Thoracic aorta (tissue), 2 donors: ENCODE measurements at places on chromosomes 16 and 17.

- DNase-seq = no peak
Measured at GRCh38 chr16:30774367-30775130, 12.4 kb downstream of the RNF40 start.

DNA sequence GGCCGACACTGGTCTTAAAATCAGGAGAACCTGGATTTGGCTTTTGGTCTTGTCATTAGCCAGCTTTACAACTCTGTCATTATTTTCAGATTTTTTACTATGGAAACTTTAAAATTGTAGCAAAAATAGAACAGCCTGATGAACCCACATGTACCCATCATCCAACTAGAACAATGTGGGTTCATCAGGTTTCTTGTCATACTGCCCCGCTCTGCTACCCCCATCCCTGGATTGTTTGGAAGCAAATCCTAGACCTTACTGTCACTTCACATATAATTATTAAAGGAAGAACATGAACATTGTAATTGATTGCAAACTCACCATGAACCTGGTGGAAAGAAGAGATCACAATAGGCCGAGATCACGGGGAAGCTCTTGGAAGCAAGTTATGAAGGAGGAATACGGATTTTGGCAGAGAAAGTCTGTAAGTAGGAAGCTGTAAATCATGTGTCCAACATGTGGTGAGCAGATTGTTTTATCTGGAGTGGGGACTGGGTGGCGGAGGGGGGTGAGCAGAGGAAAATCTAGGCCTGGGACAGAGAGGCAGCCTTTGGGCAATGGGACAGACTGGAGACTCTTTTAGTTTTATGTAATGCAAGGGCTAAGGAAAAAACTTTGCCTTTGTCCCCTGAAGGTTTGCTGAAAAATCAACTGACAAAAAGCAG, 67.0 kb downstream of the PITPNC1 start:
- DNase-seq = no peak

- DNase-seq = no peak
Measured at GRCh38 chr17:41865596-41865893, 322 bp upstream of the KLHL11 start.

GRCh38 chr17:19433255-19433654, 22.2 kb downstream of the RNF112 start:
- no peak for DNase-seq

DNA sequence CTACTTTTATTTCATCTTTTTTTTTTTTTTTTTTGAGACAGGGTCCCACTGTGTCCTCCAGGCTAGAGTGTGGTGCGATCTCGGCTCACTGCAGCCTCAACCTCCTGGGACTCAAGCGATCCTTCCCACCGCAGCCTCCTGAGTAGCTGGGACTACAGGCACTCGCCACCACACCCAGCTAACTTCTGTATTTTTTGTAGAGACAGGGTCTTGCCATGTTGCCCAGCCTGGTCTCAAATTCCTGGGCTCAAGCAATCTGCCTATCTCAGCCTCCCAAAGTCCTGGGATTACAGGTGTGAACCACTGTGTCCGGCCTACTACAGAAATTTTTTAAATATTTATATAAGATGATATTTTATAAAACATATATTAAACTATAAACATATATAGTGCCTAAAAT, 4.8 kb downstream of the MYO18A start:
- DNase-seq = no peak

GRCh38 chr17:144936-145670, 7.7 kb downstream of the SCGB1C2 start:
- DNase-seq = no peak

GRCh38 chr16:78987666-78988065, 612.9 kb downstream of the MAF start:
- DNase-seq = no peak

GRCh38 chr17:29697371-29697770, 74.7 kb upstream of the CORO6 start:
- no peak for DNase-seq

GRCh38 chr17:57108671-57109392, 23.8 kb downstream of the AKAP1 start:
- DNase-seq = peak; percentile 58

GRCh38 chr17:34542700-34543336, 36.6 kb upstream of the TMEM132E start:
- DNase-seq = no peak

- no peak for DNase-seq
Measured at GRCh38 chr17:31778523-31778922, 80.5 kb downstream of the COPRS start.

- no peak for DNase-seq
Measured at GRCh38 chr16:3807425-3808123, 72.9 kb downstream of the CREBBP start.

GRCh38 chr16:89122322-89122851, 28.7 kb downstream of the ACSF3 start:
- no peak for DNase-seq

DNA sequence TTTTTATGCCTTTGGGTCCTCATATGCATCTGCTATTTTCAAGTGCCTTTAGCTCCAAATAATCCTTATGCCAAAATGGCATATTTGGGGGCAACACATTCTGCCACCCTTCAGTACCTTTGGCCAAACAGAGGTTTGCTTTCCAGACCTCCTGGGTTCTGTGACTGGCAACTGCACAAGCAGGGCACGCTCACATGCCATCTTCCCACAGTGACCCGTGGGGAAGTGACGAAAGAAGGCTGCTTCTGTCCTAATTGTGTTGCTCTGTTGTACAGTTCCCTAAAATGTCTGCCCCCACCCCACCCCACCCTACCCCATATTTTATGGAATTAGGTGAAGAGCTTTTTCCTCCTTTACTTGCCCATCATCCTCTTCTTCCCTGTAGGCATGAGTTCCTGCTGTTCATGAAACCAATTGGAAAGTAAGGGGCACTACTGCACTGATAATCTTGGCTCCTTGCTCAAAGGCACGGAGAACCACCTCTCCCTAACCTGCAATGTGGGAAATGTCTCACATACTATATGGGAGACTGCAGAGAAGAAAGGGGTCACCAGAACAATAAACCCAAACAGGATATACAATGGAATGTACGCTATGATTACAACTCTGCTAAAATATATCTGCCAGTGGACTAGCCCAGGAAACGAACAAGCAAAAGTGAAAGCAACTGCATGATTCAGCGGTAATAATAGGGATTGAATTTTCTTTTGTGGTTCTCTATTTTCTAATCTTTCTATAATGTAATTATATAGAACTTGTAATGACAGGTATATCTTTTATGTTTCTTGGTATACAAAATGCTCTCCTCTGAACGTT, 3.3 kb upstream of the SLFN12L start:
- DNase-seq = no peak

GRCh38 chr17:38349097-38349730, 2.4 kb upstream of the SOCS7 start:
- DNase-seq = peak; percentile 55

DNA sequence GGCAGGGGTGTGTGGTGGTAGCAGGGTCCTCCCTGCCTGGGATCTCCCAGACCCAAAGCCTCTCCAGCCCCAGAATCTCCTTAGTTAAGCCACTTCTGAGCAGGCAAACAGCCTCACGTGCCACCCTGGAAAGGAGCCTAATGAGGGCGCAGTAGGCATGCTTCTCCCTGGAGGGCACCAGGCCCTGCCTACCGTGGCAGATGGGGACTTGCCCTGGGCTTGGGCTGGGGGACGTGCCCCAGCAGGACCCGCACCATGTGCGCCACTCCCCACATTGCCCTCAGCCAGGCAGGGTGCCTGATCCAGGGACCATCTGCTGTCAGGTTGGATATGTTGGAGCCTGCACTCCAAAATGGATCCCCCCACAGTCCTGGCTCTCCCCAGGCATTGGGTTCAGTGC, 14.2 kb downstream of the FAM83G start:
- DNase-seq = no peak

DNA sequence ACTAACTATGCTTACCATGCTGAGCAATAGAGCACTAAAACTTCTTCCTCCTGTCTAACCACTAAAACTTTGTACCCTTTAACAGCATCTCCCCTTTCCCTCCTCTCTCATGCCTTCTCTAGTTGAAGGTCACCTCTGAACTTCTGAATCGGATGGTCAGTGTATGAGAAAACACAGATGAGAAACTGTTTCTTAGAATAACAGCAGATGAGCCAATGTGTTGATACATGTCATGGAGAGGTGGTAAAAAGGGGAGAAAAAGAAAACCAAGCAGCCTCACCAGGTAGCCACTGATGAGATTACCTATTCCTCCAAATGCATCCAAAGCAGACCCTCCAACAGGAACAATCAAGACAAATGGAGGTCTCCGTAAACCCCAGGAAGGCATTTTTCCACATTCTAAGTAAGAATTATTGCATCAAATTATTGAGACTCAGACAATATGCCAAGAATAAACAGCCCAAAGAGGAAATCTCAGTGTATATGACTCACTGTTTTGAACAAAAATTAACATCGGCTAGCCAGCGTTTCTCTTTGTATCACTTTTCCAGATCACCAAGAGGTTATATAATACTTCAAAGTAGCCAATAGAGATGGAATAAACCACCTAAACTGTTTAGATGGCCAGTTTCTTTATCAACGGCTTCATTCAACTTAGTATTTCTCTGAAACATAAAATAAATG, 793.3 kb upstream of the SOX9 start:
- no peak for DNase-seq

DNA sequence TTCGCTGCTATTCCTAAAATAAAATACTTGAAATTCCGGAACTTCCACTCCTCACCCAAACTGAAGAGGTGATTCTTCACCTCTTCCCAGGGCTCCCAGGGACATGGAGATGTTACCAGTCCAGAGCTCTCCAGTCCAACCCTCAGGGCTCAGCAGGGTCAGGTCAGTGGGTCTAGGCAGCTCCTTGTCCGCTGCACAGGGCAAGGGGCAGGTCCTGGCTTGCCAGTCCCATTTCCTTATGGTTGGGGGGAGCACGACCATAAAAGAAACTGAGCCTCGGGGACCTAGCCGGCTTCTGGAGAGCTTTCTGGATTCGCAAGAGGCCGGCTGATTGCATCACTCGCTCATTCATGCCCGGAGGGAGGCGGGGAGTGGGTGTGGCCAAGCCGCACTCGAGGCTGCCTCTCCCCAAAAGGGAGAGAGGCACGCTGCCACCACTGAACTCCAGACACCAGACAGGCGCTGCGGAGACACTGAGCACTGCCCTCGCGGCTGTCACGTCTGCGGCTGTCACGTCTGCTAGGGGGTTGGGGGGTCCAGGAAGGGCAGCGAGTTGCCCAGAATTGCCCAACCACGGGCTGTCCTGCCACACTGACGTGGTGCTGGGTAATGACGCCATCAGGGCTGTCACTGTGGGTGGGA, 15.8 kb downstream of the SLC7A5 start:
- DNase-seq = peak; percentile 88

DNA sequence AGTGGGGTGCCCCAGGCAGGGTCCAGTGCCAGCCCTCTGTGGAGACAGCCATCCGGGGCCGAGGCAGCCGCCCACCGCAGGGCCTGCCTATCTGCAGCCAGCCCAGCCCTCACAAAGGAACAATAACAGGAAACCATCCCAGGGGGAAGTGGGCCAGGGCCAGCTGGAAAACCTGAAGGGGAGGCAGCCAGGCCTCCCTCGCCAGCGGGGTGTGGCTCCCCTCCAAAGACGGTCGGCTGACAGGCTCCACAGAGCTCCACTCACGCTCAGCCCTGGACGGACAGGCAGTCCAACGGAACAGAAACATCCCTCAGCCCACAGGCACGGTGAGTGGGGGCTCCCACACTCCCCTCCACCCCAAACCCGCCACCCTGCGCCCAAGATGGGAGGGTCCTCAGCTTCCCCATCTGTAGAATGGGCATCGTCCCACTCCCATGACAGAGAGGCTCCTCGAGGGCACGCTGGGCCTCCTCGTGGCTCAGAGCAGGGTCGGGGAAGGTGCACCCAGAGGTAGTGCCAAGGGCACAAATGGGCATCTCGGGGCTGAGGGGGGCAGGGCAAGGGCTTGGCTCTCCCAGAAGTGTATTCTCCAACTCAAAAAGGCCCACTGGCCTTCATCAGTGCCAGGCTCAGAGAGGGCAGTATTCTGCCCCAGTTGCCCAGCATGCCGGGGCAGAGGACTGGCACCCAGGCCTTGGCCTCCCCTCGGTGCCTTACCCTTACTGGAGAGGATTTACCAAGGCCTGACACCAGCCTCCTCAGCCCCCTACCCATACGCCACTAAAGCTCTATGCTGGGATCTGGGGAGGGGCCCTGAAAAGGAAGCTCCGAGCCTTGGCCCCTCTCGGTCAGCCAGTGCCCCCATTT, at the start of gene CDH5:
Gene CDH5, plus strand, starts transcription at position 259 of the 867 bp plus-strand sequence. CDS start 12,647 bp downstream, outside the sequence.
- DNase-seq = no peak

GRCh38 chr16:85168732-85169256, 56.5 kb upstream of the CIBAR2 start:
- DNase-seq = no peak

DNA sequence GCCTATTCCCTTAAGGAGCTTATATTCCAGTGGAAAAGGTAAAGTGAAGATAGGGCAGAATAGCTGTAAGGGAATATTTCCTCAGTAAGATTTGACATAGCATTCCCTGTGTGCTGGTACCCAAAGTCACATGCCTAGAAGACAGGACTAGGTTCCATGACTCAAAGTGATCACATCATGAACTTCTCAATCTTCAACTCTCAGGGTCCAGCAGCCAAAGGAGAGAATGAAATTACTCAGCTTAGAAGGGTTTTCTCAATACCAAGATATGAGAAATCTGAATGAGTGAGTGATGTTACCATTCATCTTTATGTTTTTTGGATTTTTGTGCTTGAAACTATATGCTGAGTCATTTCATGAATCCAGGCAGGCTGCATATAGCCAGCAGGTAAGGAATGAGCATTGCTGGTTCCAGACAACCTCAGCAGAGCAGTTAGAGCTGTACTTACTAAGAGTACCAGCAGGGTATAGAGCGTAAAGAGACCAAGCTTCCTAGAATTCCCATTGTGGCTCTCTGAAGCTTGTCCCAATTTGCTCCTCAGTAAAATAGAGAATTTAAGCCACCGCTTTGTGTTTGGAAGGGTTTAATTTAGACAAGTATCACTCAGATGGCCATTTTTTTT, 91.1 kb downstream of the ANKFN1 start:
- no peak for DNase-seq

DNA sequence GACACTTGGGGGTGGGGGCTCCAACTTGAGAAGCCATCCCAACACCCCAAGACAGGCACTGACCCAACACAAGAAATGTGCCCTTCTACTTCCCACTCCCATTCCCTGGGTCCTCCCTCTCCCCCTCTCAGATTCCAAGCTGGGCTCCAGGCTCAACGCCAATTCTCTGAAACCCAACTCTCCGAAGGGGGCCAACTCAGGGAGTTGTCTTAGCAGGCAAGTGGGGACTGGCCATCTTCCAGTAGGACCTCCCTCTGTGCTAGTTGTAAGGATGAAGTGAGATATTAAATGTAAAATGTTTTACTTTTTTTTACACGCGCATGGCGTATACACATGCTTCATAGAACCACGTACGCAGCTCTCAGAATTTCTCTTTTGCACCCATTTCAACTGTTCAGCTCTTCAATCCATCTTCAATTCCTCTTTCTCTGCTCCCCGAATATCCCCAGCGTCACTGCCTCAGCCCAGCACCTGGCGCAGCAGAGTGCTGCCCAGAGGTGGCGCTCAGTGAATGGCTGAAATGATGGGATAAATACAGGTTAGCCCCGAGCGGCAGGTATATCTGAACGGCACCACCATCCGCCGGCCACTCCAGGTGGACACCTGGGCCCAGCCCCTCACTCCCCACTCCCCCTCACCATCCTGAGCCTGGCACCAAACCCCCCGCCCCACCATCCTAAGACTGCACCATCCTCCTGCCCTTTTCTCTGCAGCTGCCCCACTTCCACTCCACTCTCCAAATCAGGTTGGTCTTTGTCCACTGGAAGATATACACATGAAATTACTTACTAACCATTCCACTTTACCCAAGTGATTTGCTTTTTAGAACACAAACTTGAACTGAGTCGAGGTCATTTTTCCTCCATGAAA, 43.9 kb upstream of the TNRC6C start:
- DNase-seq = no peak
